Activated T-helper 1 cell treated with anti-CD3 and anti-CD28 coated beads, Interleukin-2, amount 50 U/mL, for 16 hours (primary cell): ENCODE measurements at places on chromosomes 12 and 14.

GRCh38 chr12:92529944-92530343 lies 172.8 kb upstream of the PLEKHG7 start:
- no peak for DNase-seq

GRCh38 chr14:22432348-22432976 lies 156.6 kb downstream of the DAD1 start:
- no peak for DNase-seq

DNA sequence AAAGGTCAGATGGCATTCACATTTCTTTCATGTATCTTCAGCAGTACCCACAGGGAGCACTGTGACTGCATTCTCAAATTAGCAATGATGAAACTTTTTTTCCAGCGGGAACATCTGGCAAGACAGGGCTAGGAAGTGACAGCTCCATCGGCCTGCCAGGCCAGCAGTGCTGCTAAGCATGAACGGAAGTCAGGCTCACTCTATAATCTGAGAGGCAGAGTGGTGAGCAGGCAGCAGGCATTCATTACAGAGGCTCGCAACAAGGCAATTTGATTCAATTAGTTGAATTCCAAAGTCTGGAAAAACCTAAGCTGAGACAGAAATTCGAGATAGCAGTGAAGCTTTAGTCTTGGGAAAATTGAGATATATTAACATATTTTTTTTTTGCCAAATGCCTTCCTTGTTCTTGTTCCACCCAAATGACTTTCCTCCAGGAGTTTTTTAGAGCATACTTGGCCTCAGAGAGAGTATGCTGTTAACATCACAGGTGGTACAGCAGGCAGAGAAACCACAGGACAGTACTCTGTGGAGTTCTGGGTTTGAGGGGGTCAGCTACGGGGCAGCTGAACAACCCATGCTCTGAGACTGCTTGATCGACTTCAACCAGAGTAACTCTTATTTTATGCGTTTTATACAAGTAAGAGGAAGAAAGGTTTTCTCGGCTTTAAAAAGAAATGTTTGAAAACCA lies 414.9 kb downstream of the APAF1 start:
- no peak for DNase-seq

DNA sequence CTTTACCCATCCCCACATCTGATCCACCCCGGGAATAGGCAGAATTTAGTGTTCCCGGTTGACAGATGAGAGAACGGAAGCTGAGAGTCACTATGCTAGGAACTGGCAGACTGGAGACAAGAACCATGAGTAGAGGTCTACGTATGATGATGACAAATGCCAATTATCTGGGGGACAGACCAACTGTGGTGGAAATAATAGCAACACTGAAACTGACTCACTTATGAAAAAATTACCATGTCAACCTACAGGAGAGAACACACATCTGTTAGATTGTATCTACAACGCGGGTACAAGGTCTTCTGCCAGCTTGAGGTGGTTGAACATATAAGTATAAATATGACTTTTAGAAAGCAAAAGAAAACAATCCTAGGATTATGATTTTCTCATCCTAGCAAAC lies 15.4 kb upstream of the SELPLG start:
- no peak for DNase-seq

GRCh38 chr14:64279704-64280668 lies 14.2 kb downstream of the ESR2 start:
- DNase-seq = no peak

DNA sequence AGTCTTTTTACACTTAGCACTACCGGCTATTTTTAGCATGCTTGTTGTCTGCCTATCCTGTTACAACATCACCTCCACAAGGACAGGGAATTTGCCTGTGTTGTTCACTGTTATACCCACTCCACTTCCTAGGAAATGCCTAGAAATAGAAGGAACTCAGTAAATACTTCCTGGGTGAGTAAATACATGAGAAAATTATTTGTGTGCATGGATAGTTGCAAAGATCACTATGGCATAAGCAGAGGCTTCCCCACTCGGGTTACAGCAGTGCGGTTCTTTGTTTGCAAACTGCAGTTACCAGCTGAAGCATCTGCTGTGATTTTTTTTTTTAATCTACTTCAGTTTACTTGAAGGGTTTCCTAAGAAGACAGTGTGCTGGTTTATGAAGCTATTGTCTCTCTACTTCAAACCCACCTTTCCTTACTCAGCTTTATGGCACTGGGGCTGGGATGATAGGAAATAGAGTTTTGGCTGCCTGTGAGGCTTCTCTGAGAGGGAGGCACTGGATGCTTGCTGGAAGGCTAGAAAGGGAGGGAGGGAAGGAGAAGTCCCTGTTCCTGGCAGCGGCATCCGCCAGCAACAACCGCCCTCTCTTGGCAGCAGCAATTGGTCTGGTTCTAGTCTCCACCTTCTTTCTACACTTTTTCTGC lies 29.0 kb downstream of the PDE6H start:
- no peak for DNase-seq

- no peak for DNase-seq
Measured at GRCh38 chr12:29152223-29152868, 3.3 kb downstream of the FAR2 start.

DNA sequence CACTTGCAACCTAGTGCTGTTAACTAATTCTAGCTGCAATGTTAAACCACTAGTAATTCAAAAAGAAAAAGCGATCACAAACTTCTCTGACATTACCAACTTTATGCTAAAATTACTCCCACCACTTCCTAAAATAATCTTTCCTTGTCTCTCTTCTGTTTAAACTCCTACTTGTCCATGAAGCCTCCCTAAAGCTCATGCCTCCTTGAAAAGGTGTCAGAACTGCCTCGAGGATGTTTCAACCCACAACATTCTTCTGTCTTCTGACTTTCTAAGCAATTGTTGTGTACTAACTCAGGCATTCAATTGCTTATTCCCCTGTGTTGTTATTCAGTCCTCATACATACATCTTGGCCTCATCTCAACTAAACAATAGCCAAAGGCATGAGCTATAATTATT lies 5.9 kb downstream of the GNPTAB start:
- no peak for DNase-seq

DNA sequence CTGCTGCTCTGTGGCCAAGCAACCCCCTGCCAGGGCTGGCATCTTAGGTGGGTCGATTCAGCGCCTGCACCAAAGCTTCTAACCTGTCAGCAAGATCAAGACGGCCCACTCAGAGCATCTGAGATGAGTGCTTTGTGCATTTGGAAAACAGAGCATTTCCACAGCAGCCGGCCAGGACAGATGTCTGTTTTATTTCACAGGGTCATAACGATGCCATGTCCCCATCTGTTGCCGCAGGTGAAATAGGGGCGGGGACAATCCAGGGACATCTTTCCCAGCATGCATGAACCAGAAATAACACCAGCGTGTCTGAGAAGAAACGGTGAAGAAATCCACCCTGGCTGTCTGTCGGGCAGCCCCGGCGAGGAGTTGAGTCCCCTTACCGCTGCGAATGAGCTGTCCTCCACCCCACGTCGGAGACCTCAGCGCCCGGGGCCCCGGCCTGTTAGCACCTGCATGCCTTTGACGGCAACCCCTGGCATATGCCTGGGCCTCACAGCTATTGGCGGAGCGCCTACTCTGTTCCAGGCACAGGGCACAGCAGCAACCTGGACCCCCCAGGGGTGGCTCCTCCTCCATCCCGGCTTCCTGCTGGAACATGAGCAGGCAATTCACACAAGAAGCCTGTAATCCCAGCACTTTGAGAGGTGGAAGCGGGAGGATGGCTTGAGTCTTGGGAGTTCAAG lies 30.6 kb upstream of the ULK1 start:
- no peak for DNase-seq

- no peak for DNase-seq
Measured at GRCh38 chr14:30445011-30445793, 113.8 kb upstream of the G2E3 start.

GRCh38 chr14:56490379-56490778 lies 89.2 kb upstream of the TMEM260 start:
- DNase-seq = no peak

DNA sequence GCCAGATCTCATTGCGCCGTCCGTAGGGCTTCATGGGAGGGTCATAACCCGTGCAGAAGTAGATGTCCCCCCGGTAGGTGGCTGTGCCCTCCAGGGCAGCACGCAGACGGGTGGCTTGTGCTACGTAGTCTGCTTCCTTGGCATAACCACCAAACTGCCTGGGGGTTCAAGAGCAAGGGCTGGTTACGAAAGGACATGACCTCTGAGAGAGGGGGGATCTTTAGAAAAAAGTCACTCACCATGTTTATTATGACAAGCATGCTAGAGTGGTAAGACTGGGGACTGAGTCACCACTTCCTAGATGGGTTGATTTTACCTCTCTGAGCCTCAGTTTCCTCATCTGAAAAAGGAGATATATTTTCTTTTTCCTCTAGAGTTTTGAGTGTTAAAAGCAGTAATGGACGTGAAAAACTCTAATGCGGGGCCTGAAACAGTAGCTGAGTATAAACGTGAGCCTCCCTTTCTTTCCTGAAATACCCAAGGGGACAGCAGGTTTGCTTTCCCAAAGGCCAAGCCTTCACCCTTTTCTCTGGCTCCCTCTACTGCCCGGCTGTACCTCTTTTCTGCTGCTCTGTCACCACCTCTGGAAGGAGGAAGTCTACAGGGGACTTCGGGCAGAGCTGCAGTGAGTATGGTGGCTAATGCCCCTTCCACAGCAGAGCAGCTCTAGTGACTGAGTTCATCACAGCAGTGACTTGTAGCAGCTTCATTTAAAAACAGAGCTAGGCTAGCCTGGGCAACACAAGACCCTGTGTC lies 23.5 kb upstream of the GPRC5D start:
- DNase-seq = no peak

- no peak for DNase-seq
Measured at GRCh38 chr12:66669541-66669940, 9.3 kb downstream of the GRIP1 start.

DNA sequence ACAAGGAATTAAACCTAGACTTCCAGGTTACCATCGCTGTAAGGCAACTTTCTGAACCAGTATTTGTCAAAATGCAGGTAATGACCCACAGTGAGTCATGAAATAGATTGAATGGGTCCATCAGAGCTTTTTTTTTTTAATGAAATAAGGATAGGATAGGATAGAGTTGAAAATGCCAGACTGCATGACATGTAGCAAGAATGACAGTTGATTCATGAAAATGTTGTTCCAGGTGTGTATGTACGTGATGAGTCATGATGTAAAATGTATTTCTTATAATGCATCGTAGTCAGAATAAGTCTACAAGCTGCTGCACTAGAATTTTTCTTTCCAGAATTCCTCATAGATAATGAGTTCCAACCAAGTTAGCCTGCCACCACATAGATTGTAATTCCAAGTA lies 184.4 kb upstream of the BCL2L14 start:
- DNase-seq = no peak

- DNase-seq = no peak
Measured at GRCh38 chr14:28756884-28757570, 9.6 kb upstream of the FOXG1 start.

DNA sequence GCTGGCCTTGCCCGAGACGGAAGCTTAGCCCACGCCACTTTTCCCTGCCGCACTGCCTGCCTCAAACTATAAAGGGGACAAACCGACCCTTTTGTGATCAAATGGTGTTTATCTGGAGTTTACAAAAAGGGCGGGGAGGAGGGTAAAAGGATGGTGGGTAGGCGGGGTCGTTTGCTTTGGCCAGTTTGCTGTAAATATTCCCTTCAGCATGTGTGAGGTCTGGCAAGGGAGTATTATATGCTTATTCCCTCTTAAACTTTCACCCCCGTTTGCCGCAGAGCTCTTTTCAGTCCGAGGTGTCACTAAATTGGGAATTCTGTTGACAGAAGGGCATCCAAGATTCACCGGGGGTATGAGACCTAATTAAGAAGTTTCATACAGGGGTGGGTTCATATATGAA lies 3.8 kb upstream of the TBX3 start:
- DNase-seq = no peak

DNA sequence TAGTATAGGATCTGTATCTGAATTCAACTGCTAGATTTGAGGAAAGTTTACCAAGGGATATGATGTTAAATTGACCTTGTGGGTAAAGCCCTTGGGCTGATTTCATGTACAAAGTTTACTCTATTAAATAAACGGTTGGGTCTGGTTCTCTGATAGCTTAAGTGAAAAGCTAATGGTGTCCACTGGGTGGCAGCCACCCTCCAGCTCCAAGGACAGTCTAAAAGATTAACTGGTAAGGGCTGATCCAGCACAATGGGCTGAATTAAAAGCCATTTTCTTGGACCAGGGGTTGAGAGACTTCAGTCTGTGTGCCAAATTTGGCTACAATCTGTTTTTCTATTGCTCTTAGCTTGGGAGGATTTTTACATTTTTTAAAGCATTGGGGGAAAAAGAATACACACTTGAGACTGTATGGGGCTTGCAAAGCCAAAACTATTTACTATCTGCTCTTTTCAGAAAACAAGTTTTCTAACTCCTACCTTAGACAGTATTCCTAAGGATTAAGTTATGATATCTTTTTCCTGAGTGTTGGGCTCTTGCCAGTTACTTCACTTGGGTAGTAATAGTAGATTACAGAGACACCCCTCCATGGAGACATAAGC lies 116.5 kb downstream of the GPHN start:
- no peak for DNase-seq

DNA sequence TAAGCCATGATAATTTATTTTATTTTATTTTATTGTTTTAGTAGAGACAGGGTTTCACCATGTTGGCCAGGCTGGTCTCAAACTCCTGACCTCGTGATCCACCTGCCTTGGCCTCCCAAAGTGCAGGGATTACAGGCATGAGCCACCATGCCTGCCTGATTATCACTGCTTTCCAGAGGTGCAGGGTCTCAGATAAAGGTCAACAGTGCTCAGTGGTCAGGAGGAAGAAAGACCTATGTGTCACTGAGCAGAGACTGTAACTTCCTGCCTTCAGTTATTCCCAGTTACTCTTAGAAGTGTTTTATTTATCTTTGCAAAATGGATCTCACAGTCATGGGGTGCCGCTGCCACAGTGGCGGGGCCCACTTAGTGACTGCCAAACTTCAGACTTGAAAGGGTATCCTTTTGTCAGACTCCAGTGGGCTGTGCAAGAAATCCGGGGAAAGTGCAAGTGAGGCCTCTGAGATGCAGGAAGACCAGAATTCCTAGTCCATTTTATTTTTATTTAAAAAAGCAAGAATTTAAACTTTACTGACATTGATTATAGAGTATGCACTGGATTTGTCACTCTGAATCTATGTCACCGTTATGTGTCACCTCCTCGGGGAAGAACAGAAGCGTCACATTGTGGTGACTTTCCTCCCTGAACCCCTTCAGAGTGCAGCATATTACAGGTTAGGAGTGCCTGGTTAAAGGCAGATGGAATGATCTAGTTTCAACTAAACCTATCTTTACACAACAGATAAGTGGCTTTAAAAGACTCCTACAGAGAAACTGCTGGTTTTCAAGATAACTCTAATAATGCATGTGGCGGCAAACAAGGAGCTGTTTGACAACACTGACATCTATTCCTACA lies 59.1 kb upstream of the BICD1 start:
- DNase-seq = no peak

GRCh38 chr12:117033382-117034221 lies 65.6 kb downstream of the TESC start:
- no peak for DNase-seq
